ENCODE measurements at places on chromosomes 6 and 20. TPM values are rescaled to one million over a fixed set of nuclear protein-coding genes. Genes with fewer than 3 reads are reported as not detected.

CST4 gene
- 0.78 TPM for total RNA-seq

SLC17A9 gene
- 17.1 TPM for total RNA-seq

TAGAP gene
- total RNA-seq: not detected

CD109 gene
- 34.9 TPM for total RNA-seq

ABHD16A gene
- total RNA-seq: 28.1 TPM

CALHM6 gene
- total RNA-seq: 2.0 TPM

SLC17A3 gene
- total RNA-seq: not detected

FILIP1 gene
- total RNA-seq: 0.26 TPM

VWA7 gene
- not detected for total RNA-seq

CFAP206 gene
- total RNA-seq: 0.39 TPM
